ENCODE measurements at places on chromosomes 13 and 19.

DNA sequence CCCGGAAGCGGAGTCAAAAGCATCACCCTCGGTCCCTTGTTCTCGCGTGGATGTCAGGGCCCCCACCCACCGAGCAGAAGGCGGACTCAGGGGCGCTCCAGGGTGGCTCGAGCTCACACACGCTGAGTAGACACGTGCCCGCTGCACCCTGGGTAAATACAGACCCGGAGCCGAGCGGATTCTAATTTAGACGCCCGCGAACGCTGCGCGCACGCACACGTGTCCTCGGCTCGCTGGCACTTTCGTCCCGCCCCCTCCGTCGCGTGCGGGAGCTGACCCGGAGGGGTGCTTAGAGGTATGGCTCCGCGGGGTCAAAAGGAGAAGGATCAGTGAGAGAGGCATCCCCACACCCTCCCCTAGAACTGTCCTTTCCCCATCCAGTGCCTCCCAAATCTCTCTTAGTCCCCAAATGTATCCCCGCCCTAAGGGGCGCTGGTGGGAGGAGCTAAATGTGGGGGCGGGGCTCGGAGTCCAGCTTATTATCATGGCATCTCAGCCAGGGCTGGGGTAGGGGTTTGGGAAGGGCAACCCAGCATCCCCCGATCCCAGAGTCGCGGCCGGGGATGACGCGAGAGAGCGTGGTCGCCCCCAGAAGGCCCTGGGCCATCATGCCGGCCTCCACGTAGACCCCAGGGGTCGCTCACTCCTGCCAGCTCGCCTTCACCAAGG is 451 bp upstream of the ICAM5 start:
- peak; percentile 72 for DNase-seq

GRCh38 chr13:42626176-42626860 is 52.4 kb downstream of the TNFSF11 start:
- no peak for DNase-seq

- peak; percentile 12 for DNase-seq
Observed at GRCh38 chr19:50008532-50008931, 16.6 kb downstream of the VRK3 start.

DNA sequence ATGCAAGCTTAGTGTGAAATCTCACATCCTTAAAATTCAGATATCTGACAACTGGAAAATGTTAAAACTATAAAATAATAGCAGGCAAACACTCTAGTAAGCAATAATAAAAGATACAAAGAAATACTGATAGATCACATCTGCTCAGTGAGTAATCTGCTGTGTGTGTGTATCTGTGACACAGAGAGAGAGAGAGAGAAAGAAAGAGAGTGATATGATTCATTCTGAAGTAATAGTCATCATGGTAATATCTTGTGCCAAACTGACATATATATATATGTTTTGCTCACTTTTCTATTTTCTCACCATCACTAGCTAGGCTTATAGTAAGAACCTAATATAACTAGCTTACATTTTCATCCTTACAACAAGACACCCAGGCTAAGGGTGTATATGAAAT is 288.0 kb upstream of the SLITRK6 start:
- DNase-seq = no peak

- no peak for DNase-seq
Observed at GRCh38 chr19:34832581-34833112, 59.6 kb upstream of the ZNF599 start.

DNA sequence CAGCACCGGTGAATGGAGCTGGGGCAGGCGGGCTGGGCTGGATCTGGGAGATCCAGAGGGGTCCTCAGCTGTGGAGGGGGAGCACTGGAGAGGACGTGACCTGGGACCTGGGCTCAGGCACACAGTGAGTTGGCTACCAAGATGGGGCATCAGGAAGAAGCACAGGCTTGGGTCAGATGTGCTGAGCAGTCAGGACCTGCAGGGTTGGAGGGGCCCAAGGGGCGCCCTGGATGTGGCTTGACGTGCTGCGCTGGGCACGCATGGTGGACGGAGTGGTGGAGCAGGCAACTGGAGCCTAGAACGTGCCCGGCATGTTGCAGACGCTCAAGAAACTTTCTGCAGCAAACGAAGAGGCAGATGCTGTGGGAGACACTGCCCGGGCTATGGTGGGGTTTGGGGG is 20.7 kb downstream of the PIP5K1C start:
- DNase-seq = no peak

GRCh38 chr13:56528040-56528790 is 612.5 kb upstream of the PRR20A start:
- DNase-seq = no peak

DNA sequence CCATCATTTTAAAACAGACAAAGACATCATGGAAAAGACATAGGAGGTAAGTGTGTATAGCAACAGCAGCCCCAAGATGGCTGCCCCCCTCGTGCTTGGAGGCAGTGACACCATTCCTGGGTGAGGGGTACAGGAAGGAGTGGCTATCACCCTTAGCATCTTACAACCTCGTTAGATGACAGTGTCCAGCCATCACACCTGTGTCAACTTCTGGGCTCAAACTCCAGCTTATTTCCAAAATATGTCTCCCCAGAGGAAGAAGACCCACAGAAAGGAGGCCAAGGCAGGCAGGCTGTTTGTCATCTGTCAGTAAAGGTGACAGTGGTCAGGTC is 27.5 kb downstream of the EPS15L1 start:
- no peak for DNase-seq

- DNase-seq = no peak
Observed at GRCh38 chr19:3124630-3125029, 11.2 kb upstream of the GNA15 start.

GRCh38 chr13:33111414-33112110 is 95.3 kb downstream of the KL start:
- DNase-seq = no peak

GRCh38 chr13:59363313-59363712 is 800.4 kb downstream of the DIAPH3 start:
- DNase-seq = no peak

GRCh38 chr19:36488846-36489117 is 579 bp downstream of the ZNF566 start:
- DNase-seq = no peak

DNA sequence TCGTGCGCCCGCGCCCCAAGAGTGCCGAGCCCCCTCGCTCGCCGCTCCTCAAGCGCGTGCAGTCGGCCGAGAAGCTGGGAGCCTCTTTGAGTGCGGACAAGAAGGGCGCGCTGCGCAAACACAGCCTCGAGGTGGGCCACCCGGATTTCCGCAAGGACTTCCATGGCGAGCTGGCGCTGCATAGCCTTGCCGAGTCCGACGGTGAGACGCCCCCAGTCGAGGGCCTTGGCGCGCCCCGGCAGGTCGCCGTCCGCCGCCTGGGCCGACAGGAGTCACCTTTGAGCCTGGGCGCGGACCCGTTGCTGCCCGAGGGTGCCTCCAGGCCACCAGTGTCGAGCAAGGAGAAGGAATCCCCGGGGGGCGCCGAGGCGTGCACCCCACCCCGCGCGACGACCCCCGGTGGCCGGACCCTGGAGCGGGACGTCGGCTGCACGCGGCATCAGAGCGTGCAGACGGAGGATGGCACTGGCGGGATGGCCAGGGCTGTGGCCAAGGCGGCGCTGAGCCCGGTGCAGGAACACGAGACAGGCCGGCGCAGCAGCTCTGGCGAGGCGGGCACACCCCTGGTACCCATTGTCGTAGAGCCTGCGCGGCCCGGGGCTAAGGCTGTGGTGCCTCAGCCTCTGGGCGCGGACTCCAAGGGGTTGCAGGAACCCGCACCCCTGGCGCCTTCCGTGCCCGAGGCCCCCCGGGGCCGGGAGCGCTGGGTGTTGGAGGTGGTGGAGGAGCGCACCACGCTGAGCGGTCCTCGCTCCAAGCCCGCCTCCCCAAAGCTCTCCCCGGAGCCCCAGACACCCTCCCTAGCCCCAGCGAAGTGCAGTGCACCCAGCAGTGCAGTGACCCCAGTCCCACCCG is 7.1 kb downstream of the DNASE2 start:
- DNase-seq = no peak

- DNase-seq = no peak
Observed at GRCh38 chr19:48381178-48381950, 10.0 kb downstream of the KDELR1 start.

DNA sequence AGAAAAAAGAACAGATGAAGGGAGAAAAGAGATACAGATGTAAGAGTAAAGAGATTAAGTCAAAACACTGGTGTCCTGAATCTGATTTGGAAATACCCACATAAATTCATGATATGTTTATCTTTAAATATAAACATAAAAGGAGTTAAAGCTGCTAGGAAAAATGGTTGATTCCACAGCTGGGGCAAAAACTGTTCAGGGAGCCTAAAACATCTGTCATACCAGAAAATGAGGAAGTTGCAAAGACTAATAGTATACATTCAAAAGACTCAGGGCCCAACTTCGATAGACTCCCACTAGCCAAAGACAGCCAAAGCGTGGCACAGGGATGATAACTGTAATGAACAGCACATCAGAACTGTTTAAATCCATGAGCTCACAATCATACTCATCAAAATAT is 62.0 kb downstream of the ABCC4 start:
- DNase-seq = no peak

DNA sequence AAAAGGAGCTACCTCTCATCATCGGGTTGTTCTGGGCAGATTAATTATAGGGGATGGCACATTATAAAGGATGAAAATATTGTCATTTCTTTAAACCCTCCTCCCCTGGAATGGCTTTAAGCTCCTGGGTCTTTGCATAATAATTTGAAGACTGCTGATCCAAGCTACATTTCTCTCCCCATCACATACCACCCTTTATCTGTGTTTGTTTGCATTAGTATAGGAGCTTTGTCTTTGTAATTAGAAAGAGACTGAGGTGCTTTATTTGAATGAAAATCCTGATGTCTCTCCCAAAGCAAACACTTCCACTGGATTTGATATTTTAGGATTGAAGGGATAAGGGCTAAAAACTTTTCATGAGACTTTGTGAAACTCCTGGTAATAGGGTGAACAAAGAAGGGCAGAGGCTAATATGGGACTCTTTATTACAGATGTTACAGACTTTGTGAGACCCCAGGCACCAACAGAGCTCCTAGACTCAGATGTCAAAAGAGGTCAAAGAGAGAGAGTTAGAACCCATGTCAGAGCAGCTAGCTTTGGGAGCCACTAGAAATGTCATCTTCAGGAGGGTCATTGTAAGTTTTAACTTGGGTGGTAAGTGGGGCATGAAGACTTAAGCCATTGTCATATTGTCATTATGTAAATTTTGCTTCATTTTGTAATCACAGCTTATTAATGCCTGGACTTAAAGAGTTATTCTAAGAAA is 75.3 kb upstream of the RXFP2 start:
- DNase-seq = no peak

- DNase-seq = no peak
Observed at GRCh38 chr13:99165753-99166587, 34.7 kb upstream of the UBAC2 start.

DNA sequence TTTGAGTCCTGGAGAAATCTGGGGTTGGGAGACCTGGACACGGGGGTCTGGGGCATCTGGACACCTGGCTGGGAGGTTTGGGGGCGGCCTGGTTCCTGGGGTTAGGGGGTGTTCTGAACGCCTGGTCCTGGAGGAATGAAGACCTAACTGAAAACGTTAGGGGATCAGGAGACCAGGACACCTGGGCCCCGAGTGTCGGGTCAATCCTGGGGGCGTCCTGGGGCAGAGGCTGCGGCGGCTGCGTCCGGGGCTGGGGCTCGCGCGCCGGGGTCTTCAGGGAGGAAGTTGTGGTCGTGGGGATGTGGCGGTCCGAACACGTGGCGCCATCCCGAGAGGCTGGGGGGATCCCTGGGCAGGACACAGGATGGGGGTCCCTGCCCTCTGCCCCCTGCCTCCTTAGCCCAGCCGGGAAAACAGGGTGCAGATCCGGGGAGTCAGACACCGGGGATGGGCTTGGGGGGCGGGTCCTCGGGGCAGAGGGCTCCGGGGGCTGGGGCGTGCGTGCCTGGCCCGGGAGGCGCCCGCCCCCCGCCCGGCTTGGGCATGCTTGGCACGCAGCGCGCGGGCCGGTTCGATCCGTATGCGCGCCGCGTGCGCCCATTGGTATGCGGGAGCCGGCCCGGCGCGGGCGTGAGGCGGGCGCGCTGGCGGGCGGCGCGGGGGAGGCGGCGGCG is 632 bp downstream of the NPAS1 start:
- DNase-seq = no peak

GRCh38 chr13:42272804-42273175 is 838 bp downstream of the AKAP11 start:
- no peak for DNase-seq

DNA sequence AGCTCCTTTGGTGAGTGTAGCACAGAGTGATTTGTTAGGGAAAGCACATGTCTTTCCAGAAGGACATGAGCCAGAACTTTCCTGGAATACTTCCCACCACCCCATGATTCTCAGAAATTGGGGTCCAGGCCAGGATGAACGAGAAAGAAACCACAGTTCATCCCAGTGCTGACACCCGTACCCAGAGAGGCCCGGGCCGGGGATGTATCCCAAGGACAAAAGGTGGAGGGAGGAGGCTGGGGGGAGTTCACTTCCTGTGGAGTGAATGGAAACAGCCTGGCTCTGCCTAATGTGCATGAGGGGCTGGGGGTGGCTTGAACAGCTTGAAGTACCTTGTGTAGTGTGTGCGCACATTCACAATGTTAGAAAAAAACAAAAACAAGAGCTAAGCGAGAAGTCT is 47.5 kb downstream of the CDADC1 start:
- DNase-seq = no peak

DNA sequence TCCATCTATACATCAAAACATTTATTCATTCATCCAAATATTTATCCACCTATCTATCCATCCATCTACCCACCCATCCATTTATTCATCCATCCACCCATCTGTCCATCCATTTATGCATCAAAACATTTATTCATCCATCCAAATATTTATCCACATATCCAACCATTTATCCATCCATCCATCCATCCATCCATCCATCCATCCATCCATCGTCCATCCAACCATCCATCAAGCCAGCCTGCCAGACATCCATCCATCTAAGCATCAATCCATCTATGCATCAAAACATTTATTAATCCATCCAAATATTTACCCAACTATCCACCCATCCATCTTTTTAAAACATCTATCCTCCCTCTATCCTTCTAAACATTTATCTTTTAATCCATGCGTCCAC is 62.2 kb downstream of the UNC13A start:
- DNase-seq = no peak

- DNase-seq = no peak
Observed at GRCh38 chr13:101035119-101035620, 360.6 kb upstream of the TMTC4 start.

DNA sequence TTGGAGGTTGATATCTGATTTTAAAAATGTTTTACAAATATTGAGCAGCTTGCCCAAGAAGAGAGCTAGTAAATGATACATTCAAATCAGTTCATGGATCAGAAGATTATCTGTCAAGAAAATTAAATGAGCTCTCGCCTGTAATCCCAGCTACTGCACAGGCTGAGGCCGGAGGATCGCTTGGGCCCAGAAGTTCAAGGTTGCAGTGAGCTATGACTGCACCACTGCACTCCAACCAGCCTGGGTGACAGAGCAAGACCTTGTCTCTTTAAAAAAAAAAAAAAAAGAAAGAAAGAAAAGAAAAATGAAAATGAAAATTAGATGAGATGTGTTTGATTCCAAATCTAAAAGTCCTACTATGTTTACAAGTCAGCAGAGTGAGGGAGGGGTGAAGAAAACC is 2.4 kb downstream of the SPART start:
- no peak for DNase-seq

All from stimulated activated CD4-positive, alpha-beta T cell treated with anti-CD3 and anti-CD28 coated beads, Interleukin-4, amount 100 ng/mL, for 1 hour (primary cell).